ENCODE measurements at places on chromosomes 7 and 10.

DNA sequence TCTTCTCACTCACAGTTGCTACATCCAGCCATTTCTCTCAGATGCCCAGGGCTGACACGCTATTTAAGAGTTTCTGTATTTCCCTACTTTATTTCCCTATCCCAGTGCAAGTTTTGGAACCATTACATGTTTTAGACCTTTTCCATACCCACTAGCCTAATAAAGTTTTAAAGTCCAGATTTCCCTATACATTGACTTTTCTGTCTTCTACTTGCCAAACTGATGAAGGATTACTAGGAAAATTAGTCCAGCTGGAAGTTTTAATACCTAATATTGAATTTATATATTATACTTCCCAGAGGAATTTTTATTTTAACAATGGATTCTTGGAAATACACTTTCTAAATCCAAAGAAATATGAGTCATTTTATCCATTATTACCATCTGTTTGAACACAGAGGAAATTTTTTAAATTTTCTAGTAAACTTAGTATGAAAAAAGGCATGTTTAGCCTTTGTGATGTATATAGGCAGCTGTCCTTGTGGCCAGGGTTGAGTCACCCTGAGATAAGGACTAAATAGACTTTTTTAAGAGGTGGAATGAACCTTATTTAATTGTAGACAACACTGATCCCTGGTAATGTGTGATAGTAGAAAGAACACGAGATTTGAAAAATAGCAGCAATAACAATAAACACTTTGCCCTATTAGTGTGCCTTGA lies 205.0 kb downstream of the TFEC start:
- DNase-seq: no peak

- DNase-seq: no peak
Measured at GRCh38 chr7:138036135-138036534, 34.2 kb upstream of the CREB3L2 start.

- DNase-seq: no peak
Measured at GRCh38 chr10:92436611-92437010, 137.3 kb downstream of the IDE start.

DNA sequence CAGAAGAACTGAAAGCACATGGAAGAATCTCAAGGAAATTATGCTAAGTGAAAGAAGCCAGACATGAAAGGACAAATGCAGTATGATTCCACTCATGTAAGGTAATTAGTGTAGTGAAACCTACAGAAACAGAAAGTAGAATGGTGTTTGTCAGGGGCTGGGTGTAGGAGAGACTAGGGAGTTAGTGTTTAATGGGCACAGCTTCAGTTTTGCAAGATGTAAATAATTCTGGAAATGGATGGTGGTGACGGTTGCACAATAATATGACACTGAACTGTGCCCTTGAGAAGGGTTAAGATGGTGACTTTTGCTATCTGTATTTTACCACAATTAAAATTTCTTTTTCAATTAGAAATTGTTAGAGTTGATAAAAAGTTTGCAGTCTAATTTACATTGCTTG lies 157.3 kb upstream of the ADCY1 start:
- no peak for DNase-seq

- no peak for DNase-seq
Measured at GRCh38 chr10:75239096-75239790, 3.5 kb upstream of the COMTD1 start.
